ENCODE measurements at places on chromosomes 3 and 15. TPM values are rescaled to one million over a fixed set of nuclear protein-coding genes. Genes with fewer than 3 reads are reported as not detected.

DGKG gene
- 55.2 TPM for total RNA-seq

FAM107A gene
- 62.5 TPM for total RNA-seq

DISP2 gene
- 0.18 TPM for total RNA-seq

SOX14 gene
- not detected for total RNA-seq

EXD1 gene
- total RNA-seq, result not detected

VILL gene
- 6.3 TPM for total RNA-seq

RIOX2 gene
- total RNA-seq, result 10.3 TPM

POLR2H gene
- 40.3 TPM for total RNA-seq

TLR9 gene
- total RNA-seq, result 0.56 TPM

CADPS gene
- 13.1 TPM for total RNA-seq

ANKUB1 gene
- not detected for total RNA-seq

CCDC54 gene
- not detected for total RNA-seq

ILDR1 gene
- 0.20 TPM for total RNA-seq

LTF gene
- 10.6 TPM for total RNA-seq

LYZL4 gene
- not detected for total RNA-seq

ZNF620 gene
- total RNA-seq, result 2.5 TPM

ITPKA gene
- total RNA-seq, result 1.8 TPM

All from heart left ventricle (tissue), 16 donors.